ENCODE measurements at places on chromosomes 2 and 18.

- DNase-seq, result no peak
Observed at GRCh38 chr2:172878260-172878659, 142.6 kb downstream of the RAPGEF4 start.

DNA sequence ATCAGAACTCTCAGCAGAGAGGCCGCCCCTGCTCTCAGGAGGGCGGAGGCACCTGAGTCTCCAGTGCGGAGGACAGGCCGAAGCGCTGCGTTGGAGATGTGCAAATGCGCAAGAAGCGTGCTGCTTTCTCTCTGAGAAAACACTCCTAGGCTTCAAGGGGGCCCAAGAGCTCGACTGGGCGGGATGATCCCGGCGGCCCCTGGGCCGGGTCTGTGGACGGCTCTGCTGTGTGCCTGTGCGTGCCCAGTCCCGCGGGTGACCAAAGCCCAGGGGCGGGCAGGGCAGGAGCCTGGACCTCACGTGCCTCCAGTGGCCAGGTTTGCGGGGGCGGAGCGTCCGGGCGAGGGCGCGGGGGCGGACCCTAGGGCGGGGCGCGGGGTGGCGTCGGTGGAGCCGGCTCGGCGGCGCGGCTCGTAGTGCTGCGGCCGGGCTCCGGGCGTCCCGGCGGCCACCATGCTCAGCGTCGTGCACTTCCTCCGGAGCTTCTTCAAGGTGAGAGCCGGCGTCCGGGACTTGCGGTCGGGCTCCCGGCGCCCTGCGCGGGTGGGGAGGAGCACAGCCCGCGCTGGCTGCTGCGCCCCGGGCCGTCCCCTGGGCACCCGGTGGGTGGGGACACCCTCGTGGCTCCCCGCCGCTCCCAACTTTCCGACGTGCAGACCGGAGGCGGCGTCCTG is at the start of gene ARHGEF4:
ARHGEF4 (plus strand) TSS at position 414 of the 674 bp plus-strand sequence; CDS start at position 454, 40 bp downstream.
- DNase-seq, result no peak

GRCh38 chr2:197286805-197287595 is 23.6 kb downstream of the ANKRD44 start:
- DNase-seq, result no peak

- DNase-seq, result no peak
Observed at GRCh38 chr2:96665083-96665569, 22.6 kb downstream of the FER1L5 start.

DNA sequence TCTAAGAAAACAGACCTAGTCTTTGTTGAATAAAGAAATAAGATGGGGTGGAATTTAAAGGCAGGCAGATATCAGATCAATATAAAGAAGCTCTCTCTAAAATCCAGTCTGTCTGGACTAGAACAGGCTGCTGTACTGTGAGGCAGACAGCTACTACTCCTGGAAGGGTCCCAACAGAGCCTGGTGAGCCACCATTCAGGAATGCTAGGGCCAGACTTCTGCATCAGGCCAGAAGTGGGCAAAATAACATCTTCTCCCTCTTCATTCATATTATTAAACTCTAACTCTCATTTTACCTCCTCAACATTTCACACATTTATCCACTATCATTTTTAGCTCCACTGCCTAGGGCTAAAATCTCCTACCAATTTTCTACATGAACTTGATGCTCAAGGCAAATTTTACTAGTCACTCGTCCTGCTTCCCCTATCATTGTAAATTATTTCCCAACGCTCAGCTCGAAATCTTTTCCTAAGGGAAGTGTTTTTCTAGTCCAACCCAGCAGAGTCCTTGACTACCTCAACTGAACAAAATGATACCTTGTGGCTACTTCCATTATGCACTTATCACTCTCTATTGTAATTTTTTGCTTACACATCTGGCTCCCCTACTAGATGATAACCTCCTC is 45.2 kb upstream of the GLS start:
- no peak for DNase-seq

- DNase-seq, result no peak
Observed at GRCh38 chr2:69994166-69994565, 32.7 kb upstream of the ASPRV1 start.

DNA sequence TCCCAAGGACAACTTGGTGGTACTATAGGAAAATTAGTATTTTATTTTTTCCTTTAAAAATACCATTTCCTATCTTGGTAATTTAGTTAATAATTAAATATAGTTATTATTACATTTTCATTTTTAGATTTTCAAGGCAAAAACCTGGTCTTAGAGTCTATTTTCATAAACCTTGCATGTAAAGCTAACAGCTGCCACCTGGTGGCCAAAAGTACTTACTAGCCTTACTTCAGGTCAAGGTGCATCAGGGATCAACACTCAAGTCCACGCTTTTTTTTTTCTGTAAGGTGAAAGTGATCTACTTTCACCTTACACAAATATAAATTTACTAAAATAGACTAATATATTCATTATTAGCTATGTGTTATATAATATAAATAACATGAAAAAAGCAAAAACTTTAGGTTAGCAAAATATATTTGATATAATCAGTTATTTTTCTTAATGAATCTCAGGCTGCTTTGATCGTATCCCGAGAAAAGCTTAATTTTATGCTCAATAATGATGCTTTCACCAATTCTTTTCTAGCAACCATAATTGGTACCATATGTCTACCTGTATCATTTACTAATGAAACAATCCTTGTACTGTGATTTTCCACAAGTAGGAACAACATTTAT is 62.5 kb downstream of the RELCH start:
- DNase-seq, result no peak

DNA sequence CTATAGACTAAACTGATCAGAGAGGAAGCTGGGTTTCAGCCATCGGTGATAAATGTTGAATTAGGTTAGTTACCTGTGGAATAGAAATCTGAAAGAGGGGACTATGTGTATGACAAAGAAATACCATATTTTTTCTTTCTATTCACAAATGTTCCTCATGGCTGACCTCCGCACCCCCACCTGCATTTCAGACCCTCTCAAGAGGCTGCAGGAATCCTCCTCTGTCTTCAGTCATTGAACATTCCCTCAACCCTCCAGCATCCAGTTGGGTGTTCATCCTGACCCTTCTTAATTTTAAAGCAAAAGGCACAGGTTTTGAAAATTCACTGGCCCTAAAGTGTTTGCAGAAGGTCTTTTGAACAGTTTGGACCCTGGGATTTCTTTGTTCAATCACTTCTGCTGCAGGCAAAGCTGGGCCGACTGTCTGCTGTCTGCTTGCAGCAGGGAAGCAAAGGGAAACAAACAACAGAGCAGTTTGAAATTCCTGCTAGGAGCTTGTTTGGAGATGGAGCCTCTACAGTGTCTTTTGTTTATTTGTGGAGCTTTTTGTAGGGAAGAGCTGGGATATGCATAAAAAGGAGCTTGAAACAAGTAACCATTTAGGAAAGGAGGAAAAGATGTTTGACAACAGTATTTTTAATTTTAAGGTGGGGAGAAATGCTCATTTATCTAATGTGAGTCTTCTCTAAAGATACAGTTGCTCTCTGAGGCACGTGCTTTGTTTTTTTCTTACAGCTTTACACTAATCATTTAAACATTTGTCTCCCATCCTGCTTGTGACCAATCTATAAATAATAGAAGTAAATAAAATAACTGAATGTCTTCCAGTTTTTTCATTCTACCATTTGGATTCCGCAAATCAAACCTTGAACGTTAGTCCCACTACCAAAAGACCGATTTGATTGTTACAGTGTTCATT is 213.3 kb upstream of the MMADHC start:
- DNase-seq, result no peak

DNA sequence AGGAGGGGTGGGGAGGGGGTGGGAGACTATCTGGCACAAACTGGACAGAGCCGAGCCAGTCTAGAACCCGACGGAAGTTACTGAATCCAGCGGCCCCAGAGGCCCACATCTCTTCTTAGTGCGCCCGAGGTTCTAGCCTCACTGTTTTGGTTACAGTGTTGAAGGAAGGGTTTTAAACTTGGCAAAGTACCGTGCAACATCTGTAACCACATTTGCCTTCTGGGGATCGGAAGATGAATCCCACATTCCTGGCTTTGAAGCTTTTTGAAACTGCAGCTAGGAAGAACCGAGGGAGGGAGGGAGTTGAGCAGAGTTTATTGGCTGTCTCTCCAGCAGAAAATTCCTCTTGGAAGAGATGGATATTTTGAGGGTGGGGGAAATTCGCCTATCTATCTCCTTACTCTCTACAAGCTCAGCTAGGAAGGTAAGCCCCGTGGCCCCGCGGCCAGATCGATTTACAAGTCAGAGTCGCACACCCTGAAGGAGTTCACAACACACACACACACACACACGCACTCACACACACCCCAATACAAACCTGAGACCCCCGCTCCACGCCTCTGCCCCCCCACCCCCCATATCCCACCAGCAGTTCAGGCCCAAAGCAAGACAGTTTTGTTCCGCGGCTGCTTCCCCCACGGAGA is 1.0 kb downstream of the ACVR1 start:
- DNase-seq, result no peak

GRCh38 chr18:79930020-79930642 is 21.3 kb downstream of the SLC66A2 start:
- DNase-seq, result no peak

- DNase-seq, result no peak
Observed at GRCh38 chr18:213505-213904, 54.3 kb downstream of the THOC1 start.

- DNase-seq, result no peak
Observed at GRCh38 chr18:45997700-45998151, 30.6 kb upstream of the EPG5 start.

DNA sequence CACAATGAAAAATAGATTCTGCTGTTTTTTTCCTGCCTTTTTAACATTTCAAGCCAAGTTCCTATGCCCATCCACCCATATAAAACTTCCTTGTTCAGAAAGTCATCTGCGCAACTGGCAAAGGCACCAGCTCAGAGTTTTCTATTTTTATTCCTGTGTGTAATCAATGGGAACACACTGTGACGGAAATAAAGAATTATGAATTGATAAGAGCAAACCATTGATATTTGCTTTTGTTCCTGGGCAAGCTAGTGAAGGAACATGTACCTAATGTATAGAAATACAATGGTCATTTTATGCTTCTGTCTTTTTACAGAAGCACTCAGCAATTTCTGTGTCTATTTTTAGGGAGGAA is 30.8 kb upstream of the AAK1 start:
- no peak for DNase-seq

GRCh38 chr18:48676756-48677368 is 138.0 kb downstream of the CTIF start:
- no peak for DNase-seq

GRCh38 chr2:171056307-171056706 is 104.4 kb downstream of the TLK1 start:
- DNase-seq, result no peak

GRCh38 chr2:15738225-15738546 is 146.5 kb downstream of the DDX1 start:
- DNase-seq, result no peak

DNA sequence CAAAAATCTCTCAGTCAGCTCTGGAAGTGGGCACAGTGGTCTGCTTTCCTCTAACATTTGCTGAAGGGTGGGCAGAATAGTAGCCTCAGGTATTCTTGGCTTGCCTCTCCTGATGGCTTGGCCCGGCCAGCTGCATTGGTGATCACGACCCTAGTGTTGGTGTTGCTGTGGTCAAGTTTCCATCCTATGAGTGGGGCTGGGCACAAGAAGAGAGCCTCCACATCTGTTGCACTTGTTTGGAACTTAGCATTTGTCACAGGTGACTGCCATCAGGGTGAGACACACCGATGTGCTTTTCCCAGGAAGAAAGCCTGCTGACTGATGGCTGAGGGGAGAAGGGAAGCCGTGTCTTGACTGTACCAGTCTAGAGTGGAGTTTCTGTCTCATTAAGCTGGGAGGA is 33.1 kb upstream of the SNORC start:
- no peak for DNase-seq

- DNase-seq, result no peak
Observed at GRCh38 chr18:28267276-28267675, 90.3 kb upstream of the CDH2 start.

DNA sequence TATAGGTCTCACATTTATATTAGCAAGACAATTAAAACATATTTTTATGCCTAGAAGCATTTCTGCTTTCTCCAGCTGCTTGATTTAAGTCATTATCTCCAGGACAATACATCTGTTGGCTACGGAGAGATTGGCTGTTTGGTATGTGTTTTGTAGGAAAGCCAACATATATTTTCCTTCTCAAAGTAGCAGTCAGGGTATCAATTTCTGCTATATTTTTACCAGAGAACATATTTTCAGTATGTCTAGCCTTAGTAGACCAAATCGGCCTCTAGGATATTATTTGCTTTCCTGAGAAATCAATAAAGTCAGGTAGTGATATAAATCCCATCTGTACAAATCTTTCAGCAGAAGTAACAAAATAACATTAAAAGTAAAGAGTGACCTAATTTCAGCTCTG is 150.0 kb upstream of the COL3A1 start:
- no peak for DNase-seq

- DNase-seq, result no peak
Observed at GRCh38 chr2:32479993-32480392, 123.2 kb downstream of the BIRC6 start.

- DNase-seq, result no peak
Observed at GRCh38 chr2:181516992-181517391, 59.8 kb downstream of the ITGA4 start.

DNA sequence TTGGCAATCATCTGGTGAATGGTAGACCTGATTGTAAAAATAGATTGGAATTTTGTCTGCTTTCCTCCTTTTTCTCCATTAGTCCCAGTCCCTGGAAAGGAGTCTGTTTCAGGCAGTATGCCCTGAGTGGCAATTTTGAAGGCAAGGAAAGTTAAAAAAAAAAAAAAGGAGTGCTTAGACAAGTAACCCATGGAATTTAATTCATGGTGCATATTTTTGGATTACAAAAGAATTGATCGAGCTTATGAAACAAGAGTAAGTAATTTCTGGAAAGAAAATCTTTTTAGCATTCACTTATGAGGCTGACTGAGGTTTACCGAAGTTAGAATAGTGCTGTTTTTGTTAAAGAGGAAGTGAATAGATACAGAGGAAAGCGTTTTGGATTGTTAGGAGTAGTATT is 29.4 kb upstream of the TMEM178A start:
- DNase-seq, result no peak

- no peak for DNase-seq
Observed at GRCh38 chr2:101860157-101860556, 131.6 kb upstream of the IL1R2 start.

DNA sequence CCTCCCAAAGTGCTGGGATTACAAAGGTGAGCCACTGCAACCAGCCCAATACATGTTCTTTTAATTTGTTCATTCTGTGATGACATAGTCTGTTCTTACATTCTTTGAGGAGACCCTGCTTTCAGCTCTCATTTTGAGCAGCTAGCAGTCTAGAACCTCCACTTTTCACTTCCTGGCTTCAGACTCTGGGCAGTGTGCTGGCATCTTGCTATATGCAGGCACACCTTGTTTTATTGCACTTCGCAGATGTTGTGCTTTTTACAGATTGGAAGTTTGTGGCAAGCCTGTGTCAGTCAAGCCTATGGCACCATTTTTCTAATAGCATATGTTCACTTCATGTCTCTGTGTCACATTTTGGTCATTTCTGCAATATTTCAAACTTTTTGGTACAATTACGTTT is 72.4 kb downstream of the PRKCE start:
- no peak for DNase-seq
